ENCODE measurements at places on chromosomes 3 and 15. TPM values are rescaled to one million over a fixed set of nuclear protein-coding genes. Genes with fewer than 3 reads are reported as not detected.

ALS2CL gene
- 5.1 TPM for total RNA-seq

KLHL40 gene
- not detected for total RNA-seq

DNA sequence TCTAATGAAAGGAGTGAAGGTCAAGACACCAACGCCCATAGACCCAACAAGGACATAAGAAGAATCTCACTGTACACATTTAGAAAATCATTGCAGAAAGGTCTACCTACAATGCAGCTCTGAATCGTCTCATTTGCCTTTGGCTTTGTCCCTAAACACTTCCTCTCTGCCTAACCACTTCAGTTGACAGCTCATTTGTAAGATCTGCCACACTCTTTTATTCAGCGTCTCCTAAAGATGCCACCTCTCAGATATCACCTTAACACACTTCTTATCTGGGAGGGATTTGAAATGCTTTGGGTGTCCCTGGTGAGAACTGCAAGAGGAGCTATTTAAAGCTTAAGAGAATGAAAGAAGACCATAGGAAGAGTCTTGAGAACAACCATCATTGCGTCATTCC, 38.7 kb downstream of the RAB27A start:
- no peak for DNase-seq

GRCh38 chr3:151890721-151891141, 17.3 kb downstream of the SUCNR1 start:
- no peak for DNase-seq

- DNase-seq: no peak
Observed at GRCh38 chr15:88487796-88488523, 20.5 kb downstream of the MRPS11 start.

- no peak for DNase-seq
Observed at GRCh38 chr3:71721002-71721401, 4.2 kb downstream of the EIF4E3 start.

DNA sequence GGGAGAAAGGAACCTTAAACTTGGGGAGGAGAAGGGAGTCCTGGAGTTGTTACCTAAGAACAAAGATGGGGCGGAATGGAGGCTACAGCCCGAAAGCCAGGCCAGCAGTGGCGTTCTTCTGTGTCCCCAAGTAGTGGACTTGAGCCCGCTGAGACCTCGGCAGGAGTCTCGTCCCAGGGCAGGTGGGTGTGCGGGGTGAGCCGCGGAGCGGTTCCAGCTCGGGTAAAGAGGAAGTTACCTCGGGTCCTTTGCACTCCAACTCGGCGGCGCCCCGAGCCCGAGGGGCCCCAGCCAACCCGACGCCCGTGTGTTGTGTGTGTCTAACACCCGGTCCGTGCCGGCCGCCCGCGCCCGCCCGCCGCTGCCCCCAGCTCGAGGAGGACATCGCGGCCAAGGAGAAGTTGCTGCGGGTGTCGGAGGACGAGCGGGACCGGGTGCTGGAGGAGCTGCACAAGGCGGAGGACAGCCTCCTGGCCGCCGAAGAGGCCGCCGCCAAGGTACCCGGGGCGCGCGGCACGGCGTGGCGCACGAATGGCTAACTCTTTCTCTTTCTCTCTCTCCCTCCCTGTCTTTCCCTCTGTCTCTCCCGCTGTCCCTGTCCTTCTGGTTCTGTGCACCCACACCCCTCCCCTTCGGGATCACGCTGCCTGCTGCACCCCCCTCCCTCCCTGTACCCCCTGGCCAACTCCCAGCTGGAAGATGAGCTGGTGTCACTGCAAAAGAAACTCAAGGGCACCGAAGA, 959 bp downstream of the TPM1 start:
- peak; percentile 7 for DNase-seq

DNA sequence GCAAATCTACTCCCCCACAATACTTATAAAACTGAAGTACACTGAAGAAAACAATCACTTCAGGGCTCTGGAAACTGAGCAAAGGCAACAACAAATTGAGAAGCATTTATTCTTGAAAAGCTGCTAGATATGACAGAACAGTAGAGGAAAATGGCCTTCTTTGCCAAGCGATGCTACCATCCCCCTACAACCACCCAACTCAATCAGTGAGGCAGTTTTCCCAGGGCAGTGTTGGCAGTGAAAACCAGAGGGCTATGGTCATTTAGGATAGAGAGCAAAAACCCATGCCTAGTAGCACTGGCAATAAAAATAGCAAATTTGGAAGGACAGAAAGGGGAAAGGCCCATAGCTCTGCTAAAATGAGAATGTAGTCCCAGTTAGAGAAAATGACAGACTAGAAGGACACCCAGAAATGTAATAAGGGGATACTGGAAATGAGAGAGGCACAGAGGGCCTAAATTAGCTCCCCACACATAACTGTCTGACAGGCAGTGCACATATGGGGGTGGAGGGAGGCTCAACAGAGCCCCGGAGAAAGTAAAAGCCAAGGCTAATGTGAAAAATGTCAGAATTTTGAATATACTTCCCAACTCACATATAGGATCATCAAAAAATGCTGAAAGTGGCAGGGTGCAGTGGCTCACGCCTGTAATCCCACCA, 143.5 kb downstream of the GSK3B start:
- DNase-seq: no peak

GRCh38 chr15:20361091-20361490, 180.5 kb downstream of the GOLGA6L6 start:
- DNase-seq: no peak

DNA sequence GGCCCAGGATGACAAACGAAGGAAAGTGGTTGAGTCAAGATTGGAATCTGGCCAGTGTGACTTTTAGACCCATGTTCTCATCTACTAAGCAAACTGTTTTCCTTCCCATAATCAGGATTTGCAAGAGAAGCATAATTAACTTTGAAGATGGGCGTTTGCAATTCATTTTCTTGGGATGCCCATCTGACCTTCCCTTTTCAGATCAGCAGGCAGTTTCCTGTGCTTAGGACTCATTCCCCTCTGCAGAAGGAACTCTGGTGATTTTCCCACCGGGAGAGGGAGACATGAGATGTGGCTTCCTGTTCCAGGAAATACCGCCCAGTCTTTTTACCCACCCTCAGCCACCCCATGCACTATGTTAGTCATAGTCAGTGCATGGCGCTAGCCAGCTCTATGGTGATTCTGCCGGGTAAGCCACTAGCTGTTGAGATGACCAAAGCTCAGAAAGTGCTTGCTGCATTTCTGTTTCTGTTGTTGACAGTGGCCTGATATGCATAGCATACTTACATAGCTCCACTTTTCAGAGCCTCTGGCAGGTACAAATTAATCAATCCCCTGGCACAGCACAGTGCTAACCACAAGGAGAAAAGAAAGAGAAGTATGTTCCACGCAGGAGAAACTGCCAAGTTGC, 129.4 kb downstream of the VGLL4 start:
- DNase-seq: no peak

DNA sequence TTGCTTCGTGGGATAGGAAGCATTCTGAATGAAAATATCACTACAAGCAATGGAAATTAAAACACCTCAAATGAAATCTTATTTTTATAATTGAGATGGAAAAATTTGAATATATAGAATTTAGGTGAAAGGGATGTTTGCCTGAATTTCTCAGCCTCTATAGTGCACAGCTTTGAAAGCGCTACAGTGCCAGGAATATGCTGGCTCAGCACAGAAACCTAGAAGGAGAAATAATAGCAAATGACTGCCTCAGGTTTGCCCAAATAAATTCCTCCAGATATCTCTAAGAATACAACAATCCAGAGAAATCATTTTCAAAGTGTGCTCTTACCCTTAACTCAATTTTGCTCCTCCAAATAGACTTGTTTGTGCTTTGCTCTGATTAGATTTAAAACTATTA, 141.1 kb upstream of the ZNF385D start:
- no peak for DNase-seq

DNA sequence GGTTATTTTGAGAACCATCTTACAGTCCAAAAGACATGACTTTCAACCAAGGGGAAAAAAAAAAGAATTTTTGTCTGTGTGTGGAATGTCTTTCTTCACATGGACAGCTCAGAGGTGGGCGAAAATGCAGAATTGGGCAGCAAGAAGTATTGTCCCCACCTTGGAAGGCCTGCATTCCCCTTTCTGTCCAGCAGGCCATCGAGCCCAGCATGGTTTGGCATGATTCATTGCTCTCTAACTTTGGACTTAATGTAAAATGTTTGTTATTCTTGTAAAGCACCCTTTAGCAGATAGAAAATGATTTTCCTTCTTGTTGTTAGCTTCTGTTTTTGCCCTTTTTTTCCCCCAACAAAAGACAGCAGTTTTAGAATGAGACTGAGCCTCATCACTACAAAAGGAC, 12.4 kb downstream of the MYO1E start:
- DNase-seq: no peak

All from activated naive CD4-positive, alpha-beta T cell treated with anti-CD3 and anti-CD28 coated beads for 36 hours (primary cell).